CD8-positive, alpha-beta memory T cell (primary cell): ENCODE measurements at places on chromosomes 3 and 15. TPM values are rescaled to one million over a fixed set of nuclear protein-coding genes. Genes with fewer than 3 reads are reported as not detected.
A peak's percentile ranks its signal among the peaks of the same experiment; 100 is the strongest.

DNA sequence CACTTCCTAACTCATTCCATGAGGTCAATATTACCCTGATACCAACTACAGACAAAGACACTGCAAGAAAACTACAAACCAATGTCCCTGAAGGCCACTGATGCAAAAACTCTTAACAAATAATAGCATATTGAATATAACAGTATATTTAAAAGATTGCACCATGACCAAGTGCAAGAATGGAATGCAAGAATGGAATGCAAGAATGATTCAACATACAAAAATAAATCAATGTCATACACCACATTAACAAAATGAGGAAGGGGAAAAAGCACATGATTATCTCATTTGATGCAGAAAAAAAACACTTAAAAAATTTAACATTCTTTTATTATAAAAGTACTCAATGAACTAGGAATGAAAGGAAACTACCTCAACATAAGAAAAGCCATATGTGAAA, 463.1 kb upstream of the NECTIN3 start:
- no peak for DNase-seq
- no peaks in the 10 kb centered on the region for H3K36me3 ChIP-seq
- no peak overlapping the region for H3K4me3 ChIP-seq
- H3K27me3 ChIP-seq, result no peaks in the 10 kb centered on the region
- H3K27ac ChIP-seq, result no peak overlapping the region

The SCN11A gene
- 0.09 TPM for total RNA-seq

DNA sequence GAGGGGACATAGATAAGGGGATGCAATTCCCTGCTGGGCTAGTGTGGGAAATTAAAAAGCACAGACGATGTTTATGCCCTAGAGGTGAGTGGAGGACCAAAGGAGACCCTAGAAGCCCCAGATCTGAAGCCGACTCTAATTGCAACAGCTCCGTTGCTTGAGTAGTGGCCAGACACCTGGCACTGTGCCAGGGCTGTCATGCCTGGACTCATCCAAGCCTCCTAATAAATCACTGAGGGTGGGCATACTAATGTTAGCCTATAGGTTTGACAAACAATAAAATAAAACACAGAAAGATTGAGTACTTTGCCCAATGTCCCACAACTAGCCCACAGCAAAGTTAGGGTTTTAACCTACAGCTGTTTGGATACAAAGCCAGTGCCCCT, 25.4 kb upstream of the MRPS22 start:
- H3K4me1 ChIP-seq, result no peaks in the 10 kb centered on the region
- H3K36me3 ChIP-seq, result no peaks in the 10 kb centered on the region
- H3K27me3 ChIP-seq, result no peaks in the 10 kb centered on the region
- no peak overlapping the region for H3K4me3 ChIP-seq
- H3K27ac ChIP-seq, result no peak overlapping the region

The GOLGA8K gene
- not detected for total RNA-seq

GRCh38 chr15:101182215-101182614, 69.6 kb downstream of the CHSY1 start:
- H3K36me3 ChIP-seq, result peaks cover 13% of the 10 kb centered on the region
- H3K27ac ChIP-seq, result no peak overlapping the region
- peaks cover 9% of the 10 kb centered on the region for H3K4me1 ChIP-seq
- no peak for DNase-seq
- no peaks in the 10 kb centered on the region for H3K27me3 ChIP-seq

DNA sequence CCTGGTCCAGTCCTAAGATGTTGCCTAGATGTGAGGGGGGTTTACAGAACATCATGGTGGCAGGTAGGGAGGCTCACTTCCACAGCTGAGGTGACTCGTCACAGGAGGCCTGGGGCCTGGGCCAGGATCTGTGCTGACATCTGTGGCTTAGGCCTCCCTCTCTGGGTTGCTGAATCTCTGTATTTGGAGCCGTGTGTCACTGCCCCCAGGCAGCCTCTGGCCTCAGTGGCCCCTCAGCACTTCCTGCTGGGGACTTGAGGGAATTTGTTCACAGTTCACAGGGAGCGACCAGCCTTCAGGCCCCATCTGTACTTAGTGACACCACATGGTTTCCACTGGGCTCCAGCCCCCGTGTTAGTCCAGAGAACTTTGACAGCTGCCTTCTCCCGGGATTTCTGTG, 41.7 kb upstream of the ADAMTSL3 start:
- H3K36me3 ChIP-seq, result no peaks in the 10 kb centered on the region
- DNase-seq, result no peak
- H3K4me1 ChIP-seq, result no peaks in the 10 kb centered on the region
- H3K27ac ChIP-seq, result no peak overlapping the region
- H3K4me3 ChIP-seq, result no peak overlapping the region

- H3K36me3 ChIP-seq, result no peaks in the 10 kb centered on the region
- no peaks in the 10 kb centered on the region for H3K27me3 ChIP-seq
- no peak overlapping the region for H3K4me3 ChIP-seq
- H3K4me1 ChIP-seq, result no peaks in the 10 kb centered on the region
- no peak overlapping the region for H3K27ac ChIP-seq
These were observed 103.0 kb downstream of the CORO2B start for GRCh38 chr15:68681836-68682235.

GRCh38 chr3:45095916-45096526, 50.2 kb downstream of the CDCP1 start:
- peaks cover 5% of the 10 kb centered on the region for H3K27me3 ChIP-seq
- no peak overlapping the region for H3K4me3 ChIP-seq

DNA sequence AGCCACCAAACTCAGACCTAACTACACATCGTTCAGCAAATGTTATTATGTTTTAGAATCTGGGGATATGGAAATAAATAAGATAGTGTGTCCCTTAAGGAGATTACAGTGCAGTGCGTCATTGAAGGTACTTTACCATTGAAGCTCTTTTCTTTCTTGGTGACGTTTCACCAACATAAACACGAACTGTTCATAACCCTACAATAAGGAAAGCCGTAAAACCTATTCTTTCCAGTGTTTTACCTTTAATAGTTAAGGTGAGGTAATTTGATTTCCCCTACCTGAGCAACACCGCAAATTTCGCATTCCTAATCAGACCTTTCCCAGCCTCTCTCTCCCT, 826 bp downstream of the CCDC66 start:
- H3K4me3 ChIP-seq, result peak overlapping the region; percentile 94
- H3K27me3 ChIP-seq, result no peaks in the 10 kb centered on the region
- peaks cover 14% of the 10 kb centered on the region for H3K36me3 ChIP-seq
- peak overlapping the region; percentile 98 for H3K27ac ChIP-seq
- H3K4me1 ChIP-seq, result peaks cover 26% of the 10 kb centered on the region

DNA sequence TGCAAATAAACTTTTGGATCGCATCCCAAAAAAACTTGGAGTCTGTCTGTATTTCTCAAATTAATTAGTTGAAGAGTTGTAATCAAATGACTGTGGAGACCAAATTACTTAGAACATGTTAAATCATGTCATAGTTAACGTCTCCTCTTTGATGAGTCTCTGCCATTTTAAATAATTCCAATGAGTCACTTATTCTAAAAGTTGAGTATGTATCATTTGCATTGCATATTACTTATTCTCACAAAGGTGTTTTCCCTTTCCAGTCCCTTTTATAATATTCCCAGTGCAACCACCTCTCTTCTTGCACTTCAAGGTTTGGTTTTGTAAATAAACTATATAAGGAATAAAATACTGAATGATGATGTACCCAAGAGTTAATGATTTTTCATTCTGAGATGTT, 36.0 kb upstream of the MBNL1 start:
- H3K36me3 ChIP-seq, result no peaks in the 10 kb centered on the region
- no peaks in the 10 kb centered on the region for H3K27me3 ChIP-seq
- H3K27ac ChIP-seq, result no peak overlapping the region
- peaks cover 52% of the 10 kb centered on the region for H3K4me1 ChIP-seq
- DNase-seq, result no peak

DNA sequence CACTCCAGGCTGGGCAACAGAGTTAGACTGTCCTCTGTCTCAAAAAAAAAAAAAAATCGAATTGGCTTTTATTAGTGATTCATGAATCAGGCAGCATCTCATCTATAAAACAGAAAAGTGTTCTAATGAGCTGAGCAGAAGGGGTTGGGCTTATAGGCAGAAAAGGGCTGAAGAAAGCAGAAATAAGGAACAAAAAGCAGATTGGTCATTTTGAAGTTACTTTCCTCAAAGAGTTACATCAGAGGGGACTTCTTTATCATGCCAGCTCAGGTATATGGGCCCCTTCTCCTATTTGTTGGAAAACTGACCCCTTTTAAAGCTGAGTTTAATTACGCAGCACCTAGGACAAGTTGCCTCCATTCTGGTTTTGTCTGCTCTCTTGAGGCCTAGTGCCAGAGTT, 722 bp upstream of the POGLUT1 start:
- H3K27ac ChIP-seq, result peak overlapping the region; percentile 88
- no peak for DNase-seq
- peaks cover 34% of the 10 kb centered on the region for H3K4me1 ChIP-seq

The FAN1 gene
- 17.9 TPM for total RNA-seq

DNA sequence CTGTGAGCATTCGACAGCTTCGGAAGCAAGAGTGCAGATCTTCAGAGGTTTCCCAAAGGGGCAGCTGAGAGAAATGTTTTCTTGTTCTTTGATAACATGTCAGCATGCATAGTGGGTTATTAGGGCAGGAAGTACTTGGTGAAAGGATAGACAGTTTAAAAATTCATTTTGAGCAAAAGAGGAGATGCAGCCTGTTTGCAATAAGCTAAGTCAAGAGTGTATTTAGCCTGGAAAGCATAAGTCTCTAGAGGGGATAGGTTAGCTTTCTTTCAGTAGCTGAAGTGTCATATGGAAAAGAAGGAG, 7.4 kb downstream of the SLC6A11 start:
- H3K27ac ChIP-seq, result no peak overlapping the region
- no peaks in the 10 kb centered on the region for H3K27me3 ChIP-seq
- no peak for DNase-seq
- no peaks in the 10 kb centered on the region for H3K4me1 ChIP-seq
- no peaks in the 10 kb centered on the region for H3K36me3 ChIP-seq

DNA sequence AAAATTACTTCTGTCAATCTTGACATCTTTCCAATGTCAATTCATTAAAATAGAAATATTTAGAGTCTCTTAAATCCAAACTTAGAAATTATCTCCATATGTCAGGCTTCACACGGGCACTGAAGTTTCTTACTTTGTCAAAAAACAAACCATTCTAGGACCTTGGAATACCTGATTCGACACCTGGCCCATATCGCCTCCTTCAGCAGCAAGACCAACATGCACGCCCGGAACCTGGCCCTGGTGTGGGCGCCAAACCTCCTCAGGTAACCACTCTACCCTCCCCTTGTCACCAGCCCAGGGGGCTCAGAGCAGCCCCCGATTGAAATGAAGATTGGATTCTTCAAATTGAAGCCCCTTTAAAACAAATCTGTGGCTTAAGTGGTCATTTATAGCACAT, 81.3 kb downstream of the TMEM39A start:
- no peaks in the 10 kb centered on the region for H3K36me3 ChIP-seq
- no peak overlapping the region for H3K27ac ChIP-seq
- no peaks in the 10 kb centered on the region for H3K27me3 ChIP-seq
- no peak overlapping the region for H3K4me3 ChIP-seq

DNA sequence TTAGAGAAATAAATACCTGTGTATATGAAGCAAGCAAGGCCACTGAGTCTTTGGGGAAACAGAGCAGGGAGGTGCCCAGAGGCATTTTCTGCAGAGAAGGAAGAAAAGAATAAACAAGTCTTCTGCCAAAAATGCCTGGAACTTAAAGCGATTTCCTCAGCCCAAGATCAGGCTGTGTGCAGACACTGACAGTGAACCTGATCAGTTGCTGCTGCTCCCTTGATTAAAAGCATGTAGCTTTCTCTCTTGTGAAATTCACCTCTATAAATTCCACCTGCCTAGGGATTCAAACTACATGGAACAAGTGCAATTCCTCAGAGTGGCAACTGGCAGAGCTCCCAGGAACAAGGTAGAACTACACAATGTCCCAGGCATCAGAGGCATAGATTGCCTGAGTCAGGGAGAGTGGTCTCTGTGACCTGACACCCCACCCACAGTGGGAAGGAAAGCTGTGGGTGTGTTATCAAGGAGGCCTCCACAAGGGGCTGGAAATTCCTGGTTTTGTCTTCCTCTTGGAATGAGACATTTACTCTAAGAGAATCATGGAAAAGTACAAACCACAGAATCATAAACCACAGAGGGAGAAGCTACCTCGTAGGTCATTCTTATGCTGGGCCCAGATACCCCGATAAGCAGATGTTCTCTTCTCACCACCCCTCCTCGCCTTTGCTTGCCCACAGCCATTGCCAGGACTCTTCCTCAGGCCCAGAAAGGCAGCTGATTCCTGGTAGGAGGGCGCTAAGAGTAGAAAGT, 1.8 kb upstream of the ZBTB38 start:
- H3K27me3 ChIP-seq, result no peaks in the 10 kb centered on the region
- H3K4me3 ChIP-seq, result no peak overlapping the region
- H3K27ac ChIP-seq, result peak overlapping the region; percentile 39
- peaks cover 3% of the 10 kb centered on the region for H3K4me1 ChIP-seq
- no peak for DNase-seq

DNA sequence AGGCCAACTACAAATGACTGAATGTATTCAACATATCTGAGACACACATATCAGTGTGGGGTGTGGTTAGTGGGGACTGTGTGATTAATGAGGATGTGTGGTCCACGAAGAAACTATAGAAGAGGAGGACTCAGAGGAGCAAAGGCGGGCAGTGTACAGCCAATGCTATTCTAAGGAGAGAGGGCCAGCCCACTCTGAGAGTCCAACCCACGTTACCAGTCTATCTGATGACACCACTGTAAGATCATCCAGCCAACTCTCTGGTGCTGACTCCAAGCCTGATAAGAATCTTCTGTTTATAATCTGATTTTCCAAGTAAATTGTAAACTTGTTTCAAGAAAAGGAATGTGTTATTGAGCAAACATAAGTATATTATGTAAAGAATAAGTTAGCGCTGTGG, 47.2 kb downstream of the MCF2L2 start:
- no peaks in the 10 kb centered on the region for H3K4me1 ChIP-seq
- no peaks in the 10 kb centered on the region for H3K27me3 ChIP-seq
- H3K4me3 ChIP-seq, result no peak overlapping the region
- no peak for DNase-seq
- H3K27ac ChIP-seq, result no peak overlapping the region

DNA sequence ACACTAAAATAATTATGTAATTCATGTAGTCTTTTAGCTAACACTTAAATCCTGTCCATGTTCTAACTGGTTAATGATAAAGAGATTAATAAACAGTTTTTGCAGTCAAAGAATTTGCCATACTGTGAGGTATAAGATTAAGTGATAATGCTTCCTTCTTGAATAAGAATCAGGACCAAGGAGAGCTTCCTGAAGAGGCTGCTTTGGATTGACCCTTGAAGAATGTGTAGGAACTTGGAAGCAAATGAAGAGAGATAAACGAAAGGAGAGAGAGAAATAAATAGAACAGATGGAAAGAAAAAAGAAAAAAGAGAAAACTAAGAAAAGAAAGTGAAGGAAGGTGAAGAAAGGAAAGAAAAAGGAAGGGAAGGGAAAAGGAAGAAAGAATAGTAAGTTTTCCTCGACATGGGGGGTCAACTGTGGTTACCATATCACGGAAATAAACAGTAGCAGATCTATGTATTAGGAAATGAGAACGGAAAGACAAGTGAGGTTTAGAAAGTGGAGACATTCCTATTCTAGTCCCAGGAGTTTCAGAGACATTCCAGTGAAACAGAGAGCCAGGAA, 539.8 kb downstream of the FGF12 start:
- H3K27me3 ChIP-seq, result no peaks in the 10 kb centered on the region
- DNase-seq, result no peak
- H3K4me1 ChIP-seq, result no peaks in the 10 kb centered on the region

GRCh38 chr15:90008607-90009006, 7.5 kb downstream of the ZNF710 start:
- no peaks in the 10 kb centered on the region for H3K27me3 ChIP-seq
- DNase-seq, result no peak
- no peaks in the 10 kb centered on the region for H3K36me3 ChIP-seq
- peaks cover 42% of the 10 kb centered on the region for H3K4me1 ChIP-seq

GRCh38 chr3:46711760-46712159, 5.9 kb downstream of the PRSS50 start:
- H3K27ac ChIP-seq, result no peak overlapping the region
- no peaks in the 10 kb centered on the region for H3K27me3 ChIP-seq
- no peaks in the 10 kb centered on the region for H3K36me3 ChIP-seq
- H3K4me1 ChIP-seq, result no peaks in the 10 kb centered on the region
- DNase-seq, result no peak
